ENCODE measurements at places on chromosomes 12 and 14.

DNA sequence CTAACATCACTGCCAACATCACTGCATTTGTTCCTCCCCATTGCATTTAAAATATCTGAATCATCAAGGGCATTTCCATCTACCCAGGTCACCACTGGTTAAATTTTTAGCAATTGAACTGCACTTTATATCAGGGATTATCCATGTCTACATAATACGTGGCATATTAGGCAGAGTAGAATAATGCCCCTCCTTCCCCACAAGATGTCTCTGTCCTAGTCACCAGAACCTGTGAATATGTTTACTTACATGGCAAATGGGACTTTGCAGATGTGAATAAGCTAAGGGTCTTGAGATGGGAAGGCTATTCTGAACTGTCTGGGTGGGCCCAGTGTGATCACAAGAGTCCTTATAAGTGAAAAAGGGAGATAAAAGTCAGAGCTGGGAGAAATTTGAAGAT is 181.7 kb upstream of the ARID2 start:
- no peak for DNase-seq

DNA sequence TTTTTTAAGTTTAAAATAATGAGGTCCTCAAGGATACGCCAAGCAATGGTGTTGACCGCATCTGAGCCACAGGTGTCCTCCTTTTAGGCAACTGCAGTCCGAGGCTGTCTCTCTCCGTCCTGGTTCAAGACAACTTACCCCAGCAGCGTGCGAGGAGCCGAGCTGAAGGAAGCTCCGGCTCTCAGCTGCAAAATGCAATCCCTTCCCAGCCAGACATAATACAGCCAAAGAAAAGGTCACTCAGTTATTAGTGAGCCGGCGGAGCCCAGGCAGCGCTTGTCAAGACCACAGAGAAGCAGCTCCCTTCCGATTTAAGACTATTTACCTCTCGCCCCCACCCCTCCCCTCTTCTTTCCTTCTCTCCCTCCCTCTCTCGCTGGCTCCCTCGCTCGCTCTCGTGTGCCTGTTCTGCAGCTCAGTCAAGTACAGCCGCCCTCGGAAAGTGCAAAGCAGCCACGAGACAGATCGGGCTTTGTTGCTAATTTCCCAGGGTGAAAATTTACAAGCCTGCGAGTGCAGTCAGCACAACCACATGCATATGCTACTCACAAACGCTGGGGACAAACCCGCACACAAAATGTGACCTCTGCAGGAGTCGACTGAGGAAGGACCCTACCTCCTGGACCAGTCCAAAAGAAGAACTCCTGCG is 363 bp upstream of the LMO3 start:
- no peak for DNase-seq

- DNase-seq = peak; percentile 62
These were observed 428 bp downstream of the RNF41 start for GRCh38 chr12:56221232-56221756.

- no peak for DNase-seq
These were observed 5.3 kb downstream of the ELK3 start for GRCh38 chr12:96199464-96199863.

- DNase-seq = no peak
These were observed 20.3 kb upstream of the ANKLE2 start for GRCh38 chr12:132781938-132782337.

DNA sequence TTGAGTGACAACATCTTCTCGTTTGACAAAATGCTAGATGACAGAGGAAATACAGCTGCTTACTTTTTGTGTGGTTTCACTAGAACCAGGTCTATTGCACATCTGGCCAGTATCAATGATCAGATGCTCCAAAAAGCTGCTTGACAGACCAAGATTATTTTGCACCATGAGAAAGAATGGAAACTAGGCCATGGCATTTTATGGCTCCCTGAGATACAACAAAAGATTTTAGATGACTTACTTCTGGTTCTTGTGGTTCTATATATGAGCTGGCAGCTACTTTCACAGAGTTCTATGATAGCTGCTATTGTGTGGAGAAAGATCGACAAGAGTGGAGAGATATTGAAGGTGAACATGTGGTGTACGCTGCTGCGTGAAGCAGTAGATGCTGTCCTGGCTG is 25.9 kb upstream of the PPFIBP1 start:
- no peak for DNase-seq

- no peak for DNase-seq
These were observed 61.9 kb upstream of the BEGAIN start for GRCh38 chr14:100649173-100649519.

DNA sequence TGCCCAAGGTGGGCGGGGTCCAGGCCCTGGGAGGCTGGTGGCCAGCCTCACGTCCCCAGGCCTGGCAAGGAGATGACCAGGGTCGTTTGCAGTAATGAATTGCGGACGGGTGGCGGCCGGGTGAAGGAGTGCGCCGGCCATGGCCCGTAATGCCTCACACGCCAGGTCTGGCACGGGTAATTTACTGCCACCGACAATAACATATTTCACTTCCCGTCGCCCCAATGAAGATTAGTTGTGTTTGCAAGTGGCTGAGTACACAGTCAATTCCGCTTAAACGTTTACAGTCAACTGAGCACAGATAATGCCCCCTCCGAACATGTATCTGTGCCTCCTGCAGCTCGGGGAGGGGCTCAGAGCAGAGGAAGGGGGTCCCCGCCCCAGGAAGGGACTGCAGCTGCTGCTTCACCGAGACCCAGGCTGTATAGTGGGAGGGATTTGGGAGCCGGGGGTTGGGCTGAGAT is 48.3 kb downstream of the MVK start:
- no peak for DNase-seq

GRCh38 chr12:76410781-76411180 is 62.6 kb upstream of the BBS10 start:
- no peak for DNase-seq

DNA sequence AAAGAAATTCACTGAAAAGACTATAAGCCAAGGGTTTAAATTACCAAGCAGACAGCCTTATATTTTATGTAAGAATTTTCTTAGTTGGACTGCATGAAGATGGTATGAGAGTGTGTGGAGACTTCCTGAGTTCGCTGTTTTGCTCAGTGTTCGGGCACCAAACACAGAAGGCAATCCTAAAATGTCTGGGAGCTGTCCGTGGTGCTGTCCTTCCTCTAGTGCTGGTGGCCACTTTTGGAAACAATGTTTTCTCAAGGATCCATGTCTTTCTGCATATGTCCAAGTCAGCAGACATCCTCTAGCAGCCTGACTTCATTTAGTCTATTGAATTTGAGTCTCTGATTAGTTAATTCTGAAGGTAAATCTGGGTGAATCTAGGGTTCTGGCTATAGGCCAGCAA is 135.8 kb downstream of the SLC8A3 start:
- DNase-seq = no peak

DNA sequence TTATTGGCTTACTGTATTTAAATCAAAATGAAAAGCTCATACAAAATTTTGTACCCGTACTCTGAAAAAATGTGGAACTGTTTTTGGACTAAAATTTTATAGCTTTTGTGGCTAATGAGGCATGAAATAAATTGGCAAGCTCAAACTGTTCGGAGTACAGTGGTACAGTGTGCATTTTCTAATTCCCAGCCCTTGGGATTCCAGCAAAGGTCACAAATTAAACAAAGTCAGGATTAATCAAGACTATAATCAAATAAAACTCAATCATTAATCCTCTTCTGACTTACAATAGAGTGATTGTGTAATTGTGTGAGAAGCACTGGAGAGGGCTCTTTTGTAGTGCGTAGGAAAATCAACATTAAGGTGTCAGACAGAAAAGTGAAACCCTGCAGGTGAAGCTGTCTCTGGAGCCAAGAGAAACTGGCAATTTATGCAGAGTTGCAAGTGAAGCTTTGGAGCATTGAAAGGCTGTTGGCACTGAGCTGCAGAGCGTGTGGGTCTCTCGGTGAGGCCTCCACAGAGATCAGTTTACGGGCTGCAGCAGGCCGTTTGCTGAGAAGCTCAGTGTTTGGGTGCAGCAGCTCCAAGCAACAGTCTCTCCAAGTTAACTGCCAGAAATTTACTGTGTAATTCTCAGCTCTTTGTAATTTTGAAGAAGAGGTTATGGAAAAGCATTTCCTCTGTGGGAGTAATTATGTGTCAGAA is 275.9 kb downstream of the FBXL14 start:
- peak; percentile 65 for DNase-seq

DNA sequence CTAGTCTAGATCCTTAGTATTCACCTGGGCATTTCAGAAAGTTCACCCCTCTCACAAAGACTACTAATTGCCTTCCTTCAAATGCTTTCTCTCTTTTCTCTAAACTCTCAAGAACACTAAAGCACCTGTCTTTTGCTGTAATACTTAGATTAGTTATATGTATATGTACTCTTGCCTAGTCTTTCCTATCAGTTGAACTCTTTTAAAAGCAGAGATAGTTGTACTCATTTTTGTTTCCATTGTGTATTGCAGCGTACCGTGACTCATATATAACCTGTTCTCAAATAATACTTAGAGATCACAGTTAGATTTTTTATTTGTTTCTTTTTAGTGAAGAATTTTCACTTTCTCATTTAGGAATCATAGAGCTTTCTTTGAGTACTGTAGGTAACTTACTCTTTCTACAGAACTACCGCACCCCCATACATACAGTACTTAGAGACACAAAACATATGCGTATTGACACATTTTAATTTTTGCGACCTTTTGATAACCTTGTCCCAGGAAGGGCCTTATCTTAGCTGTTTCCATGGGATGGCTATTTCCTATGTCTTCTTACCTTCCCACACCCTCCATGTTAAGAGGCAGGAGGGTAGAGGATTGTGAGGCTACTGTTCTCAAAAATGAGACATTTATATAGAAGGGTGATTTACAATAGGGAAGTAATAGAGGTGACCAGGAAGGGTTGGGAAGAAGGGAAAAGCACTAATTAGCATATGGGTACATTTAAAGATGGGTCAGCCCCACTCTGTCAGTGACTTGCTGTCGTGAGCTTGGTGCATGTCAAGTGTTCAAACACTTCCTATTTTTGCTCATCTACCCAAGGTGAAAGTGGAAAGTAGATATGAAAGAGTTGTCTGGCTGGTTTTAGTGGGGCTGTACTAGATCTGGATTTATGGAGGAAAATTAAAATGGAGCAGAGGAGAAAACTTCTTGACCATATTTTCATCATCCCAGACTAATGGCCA is 74.3 kb downstream of the PLEKHA5 start:
- DNase-seq = no peak

- DNase-seq = no peak
These were observed 57.3 kb upstream of the SYNE2 start for GRCh38 chr14:63795532-63795931.

DNA sequence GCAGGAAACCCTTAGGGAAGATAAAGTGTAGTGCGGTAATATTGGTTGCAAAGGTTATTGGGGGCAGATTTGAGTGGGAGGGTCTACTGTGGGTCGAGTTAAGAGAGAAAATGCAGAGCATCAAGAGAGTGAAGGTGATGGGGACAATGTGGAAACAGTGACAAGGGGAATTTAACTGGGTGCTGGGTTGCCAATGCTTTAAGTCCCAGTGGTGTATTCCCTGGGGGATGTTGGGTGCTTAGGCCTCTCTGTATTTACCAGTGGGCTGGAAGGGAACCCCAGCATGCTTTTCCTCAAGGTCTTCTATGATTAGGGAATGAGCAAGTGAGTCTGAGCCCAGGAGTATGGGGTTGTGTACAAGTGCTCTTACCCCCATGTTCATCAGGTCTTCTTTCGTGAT is 10.6 kb downstream of the BCAT1 start:
- DNase-seq = no peak

GRCh38 chr12:27109334-27110028 is 27.1 kb upstream of the C12orf71 start:
- no peak for DNase-seq

- DNase-seq = no peak
These were observed 17.6 kb downstream of the AVIL start for GRCh38 chr12:57800965-57801364.

- DNase-seq = no peak
These were observed 117.1 kb downstream of the SLC25A47 start for GRCh38 chr14:100440207-100440631.

- no peak for DNase-seq
These were observed 33.3 kb upstream of the ACTN1 start for GRCh38 chr14:69012256-69012953.

GRCh38 chr12:68951652-68952051 is 18.7 kb upstream of the CPM start:
- DNase-seq = no peak

DNA sequence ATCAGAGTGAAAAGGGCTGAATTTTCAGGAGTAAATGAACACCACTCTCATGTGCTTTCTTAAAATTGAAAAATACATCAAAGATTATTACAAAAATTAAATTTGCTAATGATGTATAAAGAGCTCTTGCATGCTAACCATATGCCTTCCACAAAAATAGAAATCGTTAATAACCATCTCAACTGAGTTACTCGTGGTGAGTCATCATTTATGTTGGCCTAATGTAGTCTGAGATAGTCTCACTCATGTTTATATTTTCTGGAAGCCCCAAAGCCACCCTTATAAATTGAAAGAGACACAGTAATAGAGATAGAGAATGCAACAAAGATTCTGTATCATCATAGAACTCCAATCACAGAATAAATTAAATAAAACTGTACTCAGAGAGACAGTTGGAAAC is 131.2 kb downstream of the KCNH5 start:
- DNase-seq = no peak

- DNase-seq = no peak
These were observed 146.7 kb upstream of the USP15 start for GRCh38 chr12:62113366-62114011.

- no peak for DNase-seq
These were observed 2.6 kb downstream of the RTN1 start for GRCh38 chr14:59868021-59868420.

- no peak for DNase-seq
These were observed 74.2 kb upstream of the ATP2B1 start for GRCh38 chr12:89782807-89783206.

GRCh38 chr14:53996041-53996440 is 39.4 kb upstream of the BMP4 start:
- no peak for DNase-seq

DNA sequence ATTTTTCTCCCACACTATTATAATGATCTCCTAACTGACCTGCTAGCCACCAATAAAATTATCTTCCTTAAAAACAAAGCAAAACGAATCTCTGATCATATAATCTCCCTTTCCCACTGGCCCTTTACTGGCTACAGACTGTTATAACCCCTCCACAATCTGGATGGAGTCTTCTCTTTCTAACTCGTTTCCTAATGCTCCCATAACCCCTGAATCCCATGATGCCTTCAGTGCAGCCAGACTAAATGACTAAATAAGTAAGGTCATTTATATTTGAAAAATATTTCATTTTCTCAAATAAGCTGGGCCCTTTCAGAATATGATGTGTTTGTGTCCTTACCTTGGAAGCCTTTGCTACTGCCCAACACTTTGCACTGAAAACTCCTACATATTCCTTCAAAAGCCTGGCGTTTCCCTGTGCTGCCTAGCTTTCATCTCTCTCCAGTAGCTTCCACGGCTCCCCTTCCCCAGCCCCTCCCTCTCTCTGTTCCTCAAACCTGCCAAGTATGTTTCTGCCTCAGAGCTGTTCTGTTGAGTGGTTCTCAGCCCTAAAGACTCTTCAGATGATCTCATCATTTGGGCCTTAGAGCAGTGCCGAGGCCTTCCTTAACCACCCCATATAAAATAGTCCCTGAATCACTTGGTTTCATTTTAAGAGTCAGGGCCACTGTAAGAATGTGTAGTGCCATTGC is 91.7 kb downstream of the MYRFL start:
- DNase-seq = no peak

- no peak for DNase-seq
These were observed 39.7 kb downstream of the KRT80 start for GRCh38 chr12:52151837-52152783.

- no peak for DNase-seq
These were observed 24.9 kb upstream of the FRMD6 start for GRCh38 chr14:51626788-51627187.

All from GM04503 (cell line).